ENCODE measurements at places on chromosomes 3 and 15.

- DNase-seq: no peak
Observed at GRCh38 chr3:120203621-120204020, 81.4 kb downstream of the GPR156 start.

DNA sequence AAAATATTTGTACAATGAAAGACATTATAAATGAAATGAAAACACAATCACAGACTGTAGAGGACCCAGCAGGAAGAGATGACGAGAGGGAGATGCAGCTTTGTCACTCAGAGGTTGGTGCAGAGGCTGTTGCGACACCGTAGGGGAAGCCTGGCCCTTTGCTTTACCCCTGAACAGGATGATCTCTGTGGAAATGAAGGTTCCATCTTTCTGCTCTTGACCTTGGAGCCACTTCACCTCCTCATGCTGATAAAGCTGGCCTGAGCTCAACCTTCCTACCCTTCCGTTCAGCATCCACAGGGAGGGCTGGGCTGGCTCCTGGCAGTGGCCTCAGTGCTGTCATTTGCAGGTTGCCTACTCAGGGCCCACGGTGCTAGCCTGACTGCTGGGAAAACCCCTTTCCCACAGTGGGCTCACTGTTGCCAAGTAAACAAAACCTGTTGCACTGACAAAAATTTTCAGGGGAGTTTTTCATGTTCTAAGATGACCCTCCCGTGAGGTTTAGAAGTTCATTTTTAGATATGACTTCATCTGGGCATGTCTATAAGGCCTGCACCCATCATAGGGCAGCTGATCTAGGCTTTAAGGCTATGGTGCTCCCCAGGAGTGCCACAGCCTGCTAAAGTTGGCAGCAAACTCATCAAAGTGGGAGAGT is 3.0 kb upstream of the CD80 start:
- DNase-seq: no peak

- DNase-seq: no peak
Observed at GRCh38 chr3:172622916-172623700, 87.8 kb downstream of the NCEH1 start.

- peak; percentile 83 for DNase-seq
Observed at GRCh38 chr3:134406331-134407238, 32.3 kb upstream of the AMOTL2 start.

GRCh38 chr15:77742570-77742969 is 109.9 kb upstream of the LINGO1 start:
- no peak for DNase-seq

DNA sequence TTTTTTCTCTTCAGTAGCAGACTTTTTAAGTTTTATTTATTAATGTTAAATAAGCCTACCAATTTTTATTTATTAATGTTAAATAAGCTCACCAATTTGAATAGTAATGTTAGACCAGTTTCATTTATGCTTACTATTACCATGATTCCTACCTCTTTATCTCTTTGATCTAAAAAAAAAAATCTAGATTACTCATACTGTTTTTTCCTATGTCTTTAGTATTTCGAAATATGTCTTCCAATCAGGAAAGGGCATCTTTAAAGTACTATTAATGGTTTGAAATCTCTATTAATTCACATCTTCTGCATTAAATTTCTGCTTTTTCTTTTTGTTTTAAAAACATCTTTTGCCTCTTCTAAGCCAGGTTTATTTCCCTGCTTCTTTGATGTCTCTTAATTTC is 27.5 kb upstream of the MAPKBP1 start:
- no peak for DNase-seq

DNA sequence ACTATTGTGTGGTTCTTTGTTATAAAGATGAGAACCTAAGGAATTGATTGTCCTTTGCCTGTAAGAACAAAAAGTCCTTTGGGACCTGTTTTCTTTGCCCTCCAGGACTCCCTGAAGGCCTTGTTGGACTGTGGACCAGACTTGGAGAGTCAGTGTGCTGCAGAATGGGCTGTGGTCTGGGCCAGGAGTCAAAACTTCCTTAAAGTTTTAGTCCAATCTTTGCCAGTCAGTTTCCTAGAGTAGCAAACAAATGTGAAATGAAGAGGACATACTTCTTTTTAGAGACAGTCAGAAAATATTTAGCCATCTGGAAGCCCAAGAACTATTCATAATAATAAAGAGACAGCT is 45.4 kb downstream of the PDE8A start:
- DNase-seq: no peak

DNA sequence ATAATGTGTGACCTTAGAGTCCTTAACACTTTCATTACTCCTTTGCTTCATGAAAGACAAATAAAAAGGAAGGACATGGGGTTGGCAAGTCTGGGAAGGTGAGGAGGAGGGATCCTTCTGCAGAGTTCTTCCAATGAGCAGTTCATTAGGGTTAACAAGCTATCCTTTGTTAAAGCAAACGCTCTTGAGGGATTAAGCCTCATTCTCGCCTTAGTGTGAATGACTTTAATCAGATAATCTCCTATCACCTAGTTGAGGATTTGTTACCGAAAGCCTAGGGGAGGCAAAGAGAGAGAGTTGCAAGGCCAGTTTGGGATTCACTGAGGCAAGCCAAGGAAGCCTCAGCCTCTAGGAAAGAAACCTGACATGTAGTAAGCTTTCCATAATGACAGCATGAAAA is 7.4 kb upstream of the MBNL1 start:
- no peak for DNase-seq

DNA sequence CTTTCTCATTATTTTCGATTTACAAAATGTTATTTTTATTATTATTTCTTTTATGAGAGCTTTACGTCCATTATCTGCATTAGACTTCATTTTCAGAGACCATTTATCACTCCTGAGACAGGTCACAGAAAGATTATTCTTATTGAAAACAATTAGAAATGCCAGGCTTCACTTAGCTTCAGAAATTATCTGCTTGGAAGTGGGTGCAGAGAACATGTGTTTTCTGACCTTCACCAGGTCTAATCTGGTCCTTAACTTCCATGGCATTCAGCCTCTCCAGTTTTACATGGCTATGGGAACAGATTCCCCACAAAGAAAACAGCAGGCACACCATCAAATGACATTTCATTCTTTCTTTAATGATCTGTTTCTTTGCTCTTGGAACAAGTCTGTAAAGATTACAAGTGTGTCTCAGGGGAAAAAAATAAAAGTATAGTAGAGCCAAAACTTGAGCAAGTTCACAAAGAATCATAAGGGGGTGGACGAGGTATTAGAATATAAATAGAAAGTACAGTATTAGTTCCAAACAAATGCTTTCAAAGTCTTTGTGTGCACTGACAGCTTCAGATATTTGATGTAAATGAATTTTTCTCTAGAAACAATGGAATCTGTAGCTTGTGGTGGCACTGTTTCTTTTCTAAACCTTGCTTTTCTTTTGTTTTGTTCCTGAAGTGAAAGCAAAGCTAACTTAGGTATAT is 294.2 kb upstream of the MEIS2 start:
- DNase-seq: no peak

DNA sequence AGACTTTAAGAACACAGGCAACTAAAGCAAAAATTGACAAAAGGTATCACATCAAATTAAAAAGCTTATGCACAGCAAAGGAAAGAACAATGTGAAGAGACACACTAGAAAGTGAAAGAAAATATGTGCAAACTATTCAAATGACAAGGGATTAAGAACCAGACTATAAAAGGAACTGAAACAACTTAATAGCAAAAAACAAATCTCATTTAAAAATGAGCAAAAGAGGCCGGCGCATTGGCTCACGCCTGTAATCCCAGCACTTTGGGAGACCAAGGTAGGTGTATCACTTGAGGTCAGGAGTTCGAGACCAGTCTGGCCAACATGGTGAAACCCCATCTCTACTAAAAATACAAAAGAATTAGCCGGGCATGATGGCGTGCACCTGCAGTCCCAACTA is 14.4 kb downstream of the NGLY1 start:
- no peak for DNase-seq

- no peak for DNase-seq
Observed at GRCh38 chr15:41483115-41483514, 10.6 kb upstream of the ITPKA start.

DNA sequence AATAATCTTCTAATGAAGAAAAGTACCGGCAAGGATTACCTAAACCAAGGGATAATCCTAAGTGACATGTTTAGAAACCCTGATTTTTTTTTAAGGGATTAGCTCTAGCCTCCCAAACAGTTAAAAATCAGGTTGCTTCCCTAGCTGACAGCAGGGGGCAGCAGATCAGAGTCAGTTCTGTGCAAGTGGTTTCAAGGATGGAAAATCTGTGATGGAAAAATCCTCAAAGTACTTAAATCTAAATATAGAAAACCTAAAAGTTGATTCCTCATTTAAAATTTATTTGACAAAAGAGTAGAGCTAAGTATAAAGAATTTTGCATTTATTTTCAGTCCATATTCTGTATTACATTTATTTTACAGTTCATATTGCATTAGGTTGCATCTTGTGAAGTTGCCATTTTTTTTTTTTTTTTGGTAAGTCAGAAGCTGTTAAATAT is 107.6 kb downstream of the PEX5L start:
- DNase-seq: peak; percentile 33

DNA sequence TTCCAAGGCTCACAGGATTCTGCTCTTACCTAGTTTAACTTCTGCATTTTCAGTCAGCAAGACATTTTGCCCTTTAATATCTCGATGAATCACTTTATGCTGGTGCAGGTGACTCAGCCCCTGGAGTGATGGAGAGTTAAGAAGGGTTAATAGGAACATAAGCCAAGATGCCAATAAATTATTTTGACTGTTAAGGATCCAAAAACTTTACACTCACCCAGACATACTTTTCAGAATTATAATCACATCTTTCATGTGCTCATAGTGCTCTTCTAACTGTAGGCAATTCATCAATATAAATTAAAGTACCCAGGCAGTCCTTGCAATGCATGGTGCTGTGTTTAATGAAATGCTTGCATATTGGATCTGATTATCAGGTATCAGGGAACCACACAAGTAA is 164.1 kb upstream of the SLC2A2 start:
- no peak for DNase-seq

DNA sequence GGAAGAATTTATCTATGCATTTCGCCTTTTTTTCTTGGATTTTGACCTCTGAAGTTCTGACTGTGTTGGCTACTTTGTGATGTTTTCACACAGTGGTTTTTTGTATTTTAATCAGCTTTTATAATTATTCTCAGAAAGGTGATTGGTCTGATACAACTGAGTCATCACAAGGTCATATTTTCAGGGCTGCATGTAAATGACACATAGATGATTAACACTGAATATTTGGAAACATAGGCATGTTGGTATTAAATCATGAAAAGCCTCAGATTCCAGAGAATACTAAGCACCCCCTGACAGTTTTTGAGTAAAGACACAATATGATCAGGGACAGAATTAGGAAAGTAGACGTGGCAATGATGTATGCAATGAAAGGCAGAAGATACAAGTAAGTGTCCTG is 175.5 kb upstream of the SLCO3A1 start:
- no peak for DNase-seq

- no peak for DNase-seq
Observed at GRCh38 chr3:52268036-52268435, 10.4 kb downstream of the WDR82 start.

GRCh38 chr3:166263460-166263859 is 426.2 kb upstream of the BCHE start:
- DNase-seq: no peak

- DNase-seq: no peak
Observed at GRCh38 chr15:55403531-55403930, 4.6 kb downstream of the CCPG1 start.

GRCh38 chr3:168156479-168156878 is 60.8 kb upstream of the GOLIM4 start:
- DNase-seq: no peak

GRCh38 chr3:51974963-51975851 is at the start of gene ABHD14A:
Gene ABHD14A (plus strand): TSS chr3:51975064. CDS start chr3:51975136, 72 bp downstream.
- DNase-seq: peak; percentile 14

DNA sequence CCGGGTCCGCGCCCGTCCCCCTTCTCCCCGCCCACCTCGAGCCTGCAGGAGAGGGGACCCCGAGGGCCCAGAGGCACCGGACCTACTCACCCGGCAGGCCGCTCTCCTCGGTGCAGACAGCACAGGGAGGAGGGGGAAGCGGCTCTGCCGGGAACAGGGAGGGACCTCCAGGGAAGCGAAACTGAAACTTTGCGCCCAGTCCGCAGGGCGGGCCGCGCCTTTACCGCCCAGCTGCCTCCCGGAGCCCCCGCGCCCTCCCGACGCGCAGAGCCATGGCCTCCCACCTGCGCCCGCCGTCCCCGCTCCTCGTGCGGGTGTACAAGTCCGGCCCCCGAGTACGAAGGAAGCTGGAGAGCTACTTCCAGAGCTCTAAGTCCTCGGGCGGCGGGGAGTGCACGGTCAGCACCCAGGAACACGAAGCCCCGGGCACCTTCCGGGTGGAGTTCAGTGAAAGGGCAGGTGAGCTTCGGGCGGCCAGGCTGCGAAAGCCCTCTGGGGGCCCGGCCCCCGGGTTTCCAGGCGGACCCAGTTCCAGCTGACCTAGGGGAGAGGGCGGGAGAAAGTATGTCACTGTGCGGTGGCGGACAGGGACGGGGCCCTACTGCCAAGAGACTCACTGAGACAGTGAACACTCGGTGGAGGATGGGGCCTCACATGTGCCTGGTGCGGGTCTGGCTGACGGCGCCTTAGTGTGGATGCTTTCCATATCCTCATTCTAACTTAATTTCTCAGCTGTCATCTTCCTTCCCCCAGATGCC is at the start of the genes DTX3L and PARP9:
Gene DTX3L (plus strand): TSS at position 184 of the 758 bp plus-strand sequence. CDS start 89 bp downstream, at position 273.
Gene PARP9 (minus strand): TSS at position 146 of the 758 bp plus-strand sequence. CDS start 4,680 bp downstream, outside the sequence.
- DNase-seq: no peak

DNA sequence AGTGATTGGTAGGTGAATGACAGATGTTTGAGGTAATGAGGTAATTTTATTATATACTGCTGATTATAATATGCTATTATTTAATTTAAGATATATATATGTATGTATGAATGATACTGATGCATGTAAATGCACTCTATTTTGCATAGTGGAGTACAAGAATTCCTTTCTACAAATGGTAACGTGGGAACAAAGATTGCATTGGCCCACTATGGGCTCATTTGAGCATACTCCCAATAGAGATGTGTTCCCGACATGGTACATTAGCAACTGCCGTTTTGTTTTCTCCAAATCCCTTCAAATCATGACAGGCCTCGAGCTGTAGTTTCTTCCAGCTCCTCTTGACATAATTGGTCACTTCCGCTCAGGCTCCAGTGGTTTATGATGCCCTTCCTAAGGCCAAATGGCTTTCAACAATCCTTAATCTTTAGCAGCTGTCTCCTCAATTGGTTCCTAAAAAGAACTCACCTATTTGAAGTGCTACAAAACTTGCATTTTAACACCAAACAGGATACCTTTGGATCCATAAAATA is 266.1 kb downstream of the ADAMTSL3 start:
- no peak for DNase-seq

- DNase-seq: no peak
Observed at GRCh38 chr3:116591236-116591635, 118.3 kb upstream of the TUSC7 start.

GRCh38 chr3:187913617-187914033 is 168.4 kb upstream of the BCL6 start:
- no peak for DNase-seq

GRCh38 chr3:58044691-58045483 is 36.7 kb downstream of the FLNB start:
- DNase-seq: no peak

DNA sequence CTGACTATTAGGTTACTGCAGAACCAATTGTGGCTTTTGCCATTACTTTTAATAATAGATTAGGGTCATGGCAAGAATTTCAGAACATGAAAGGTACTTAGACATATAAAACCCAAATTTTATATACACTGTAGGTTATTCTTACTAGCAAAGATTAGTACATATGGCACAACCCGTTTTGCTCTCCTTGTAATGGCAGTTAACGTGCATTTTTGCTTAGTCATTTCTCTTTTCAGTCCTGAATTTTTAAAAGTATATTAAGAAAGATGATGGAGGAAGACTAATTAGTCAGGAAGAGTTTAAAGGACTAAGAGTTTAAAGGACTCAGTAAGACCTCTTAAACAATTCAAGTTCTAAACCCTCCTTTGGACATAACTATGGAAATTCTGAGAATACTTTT is 114.0 kb downstream of the PEAK1 start:
- no peak for DNase-seq
